ENCODE measurements at places on chromosomes 2 and 18. TPM values are rescaled to one million over a fixed set of nuclear protein-coding genes. Genes with fewer than 3 reads are reported as not detected.

Gene FAM117B
- 13.3 TPM for total RNA-seq

Gene GRHL1
- total RNA-seq, result 4.6 TPM

Gene TRIM54
- total RNA-seq, result not detected

Gene PPM1B
- 40.8 TPM for total RNA-seq

Gene PFN4
- not detected for total RNA-seq

Gene ASB18
- not detected for total RNA-seq

Gene SCN7A
- 55.0 TPM for total RNA-seq

Gene TGFA
- total RNA-seq, result 7.2 TPM

Gene VSNL1
- total RNA-seq, result not detected

Gene ARMC9
- 65.0 TPM for total RNA-seq

Gene HADHB
- total RNA-seq, result 124 TPM

Gene PDCD1
- 1.4 TPM for total RNA-seq

Gene KIAA2012
- 0.74 TPM for total RNA-seq

Gene KIF1A
- 1.2 TPM for total RNA-seq

Gene EMX1
- total RNA-seq, result not detected

All from upper lobe of left lung (tissue), 6 donors.